ENCODE measurements at places on chromosomes 3 and 15.

- DNase-seq, result no peak
Observed at GRCh38 chr15:62769604-62770003, 272.9 kb upstream of the TPM1 start.

- no peak for DNase-seq
Observed at GRCh38 chr3:54863366-54863765, 64.5 kb downstream of the LRTM1 start.

DNA sequence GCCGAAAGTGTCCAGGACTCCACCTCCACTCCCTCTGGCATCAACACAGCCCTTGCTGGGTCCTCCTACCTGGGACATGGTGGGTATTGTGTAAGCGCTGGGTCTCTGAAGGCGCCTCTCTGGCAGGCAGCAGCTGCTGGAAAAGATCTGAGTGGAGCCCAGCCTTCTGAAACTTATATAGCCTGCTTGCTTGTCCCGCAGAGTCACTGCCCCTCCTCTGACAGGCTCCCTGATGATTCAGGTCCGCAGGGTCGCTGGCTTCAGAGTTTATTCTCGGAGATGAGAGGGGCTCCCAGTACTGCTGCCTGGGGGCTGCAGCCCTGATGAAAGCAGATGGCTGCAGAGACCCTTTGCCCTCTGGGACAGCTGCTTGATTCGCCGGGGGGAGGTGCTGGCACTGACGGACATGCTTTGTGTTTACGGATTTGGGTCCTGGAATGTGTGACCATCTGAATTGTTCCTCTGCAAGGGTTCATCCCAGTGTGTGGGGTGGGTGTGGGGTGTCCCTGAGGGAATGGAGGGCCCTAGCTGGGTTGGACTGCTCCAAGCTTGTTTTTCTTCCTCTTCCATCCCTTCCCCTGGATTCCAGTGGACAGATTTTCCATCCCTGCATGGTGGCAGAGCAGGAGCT, at the start of gene MUSTN1:
Gene MUSTN1 (minus strand): TSS at position 149 of the 631 bp plus-strand sequence. CDS start 71 bp downstream, at position 78.
- DNase-seq, result no peak

GRCh38 chr3:33488683-33489082, 48.5 kb upstream of the UBP1 start:
- DNase-seq, result no peak

GRCh38 chr15:86121568-86122225, 42.0 kb downstream of the AGBL1 start:
- no peak for DNase-seq

GRCh38 chr3:16512435-16513140, 911 bp downstream of the RFTN1 start:
- peak; percentile 28 for DNase-seq
